ENCODE measurements at places on chromosomes 4 and X.
A peak's percentile ranks its signal among the peaks of the same experiment; 100 is the strongest.

DNA sequence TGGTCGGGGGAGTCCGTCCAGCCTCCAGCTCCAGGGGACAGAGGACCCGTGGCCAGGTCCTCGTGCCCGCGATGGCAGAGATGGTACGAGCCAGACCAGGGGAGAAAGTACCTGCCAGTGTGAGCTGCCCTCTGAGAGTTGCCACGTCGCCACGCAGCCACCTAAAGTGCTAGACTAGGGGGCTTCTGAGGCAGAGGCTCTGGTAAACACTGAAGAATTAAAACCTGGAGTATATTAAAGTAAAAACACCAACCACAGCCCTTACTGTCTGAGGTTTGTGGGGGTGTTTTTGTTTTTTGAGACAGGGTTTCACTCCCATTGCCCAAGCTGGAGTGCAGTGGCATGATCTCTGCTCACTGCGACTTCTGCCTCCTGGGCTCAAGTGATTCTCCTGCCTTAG, 60.1 kb upstream of the SORCS2 start:
- DNase-seq: no peak

DNA sequence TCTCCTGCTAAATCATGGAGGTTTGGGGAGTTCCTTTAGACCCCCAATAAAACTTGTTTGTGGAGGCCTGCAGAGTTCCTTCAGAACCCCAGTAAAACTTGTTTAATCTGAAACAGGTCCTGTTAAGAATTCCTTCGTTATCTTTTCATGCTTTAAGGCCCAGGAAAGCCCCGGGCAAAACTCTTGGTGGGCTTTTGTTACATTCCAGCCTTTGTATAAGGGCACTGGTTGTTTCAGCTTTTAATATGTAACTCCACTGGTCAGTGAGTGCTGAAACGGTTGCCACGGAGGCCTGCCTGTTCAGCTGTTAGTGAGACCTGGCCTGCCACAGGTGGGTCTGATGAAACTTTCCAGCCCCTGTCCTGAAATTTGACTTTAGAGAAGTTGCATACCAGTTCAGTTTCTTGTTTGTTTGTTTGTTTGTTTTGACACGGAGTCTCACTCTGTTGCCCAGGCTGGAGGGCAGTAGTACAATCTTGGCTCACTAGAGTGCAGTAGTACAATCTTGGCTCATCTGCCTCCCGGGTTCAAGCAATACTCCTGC, 12.4 kb upstream of the DHRSX start:
- no peak for DNase-seq

- no peak for DNase-seq
These were observed 1.1 kb upstream of the KLHL13 start for GRCh38 chrX:118117741-118118140.

DNA sequence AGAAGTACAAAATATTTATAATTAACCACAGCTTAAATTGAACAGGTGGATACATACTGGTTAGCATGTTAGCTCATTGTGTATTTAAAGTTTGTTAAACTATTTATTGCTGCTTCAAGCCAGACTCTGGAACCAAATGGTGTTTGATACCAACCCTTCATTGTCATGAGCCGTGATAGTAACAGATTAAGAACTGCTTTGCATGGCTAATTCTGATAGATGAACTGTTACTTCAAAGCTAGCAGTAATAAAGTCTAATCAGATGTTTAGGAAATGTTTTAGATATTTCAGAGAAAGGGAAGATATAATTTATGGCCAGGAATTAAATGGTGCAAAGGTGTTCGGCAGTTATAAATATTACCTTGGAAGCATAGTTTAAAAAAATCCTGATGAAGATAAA, 676.1 kb upstream of the ATOH1 start:
- DNase-seq: no peak

DNA sequence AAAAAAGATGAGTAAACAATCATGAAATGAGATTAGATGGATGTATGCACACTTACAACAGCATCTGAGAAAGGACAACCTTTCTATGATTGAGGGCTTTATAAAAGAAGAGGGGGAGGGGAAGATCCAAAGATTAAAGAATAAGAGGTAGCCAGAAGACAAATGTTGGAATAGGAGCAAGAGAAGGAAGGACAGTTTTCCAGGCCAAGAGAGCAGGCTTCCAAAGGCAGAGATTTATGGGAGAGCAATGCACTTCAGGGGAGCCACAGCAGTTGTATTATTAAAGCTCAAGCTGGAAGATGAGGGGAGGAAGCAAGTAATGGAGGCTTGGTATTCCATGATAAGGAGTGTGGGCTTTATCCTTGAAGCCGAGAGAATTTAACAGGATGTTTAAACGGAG, 110.3 kb upstream of the PTPN13 start:
- DNase-seq: no peak

GRCh38 chrX:136259543-136259942, 8.3 kb upstream of the MAP7D3 start:
- peak; percentile 19 for DNase-seq

- DNase-seq: peak; percentile 4
These were observed 395 bp downstream of the RAB28 start for GRCh38 chr4:13483768-13484121.

GRCh38 chrX:30008031-30008430, 207.3 kb upstream of the MAGEB2 start:
- no peak for DNase-seq

GRCh38 chrX:43522582-43522981, 133.5 kb upstream of the MAOA start:
- no peak for DNase-seq

- no peak for DNase-seq
These were observed 24.9 kb upstream of the C1QTNF7 start for GRCh38 chr4:15402974-15403373.

GRCh38 chrX:129932821-129933321, 26.9 kb downstream of the UTP14A start:
- DNase-seq: no peak

DNA sequence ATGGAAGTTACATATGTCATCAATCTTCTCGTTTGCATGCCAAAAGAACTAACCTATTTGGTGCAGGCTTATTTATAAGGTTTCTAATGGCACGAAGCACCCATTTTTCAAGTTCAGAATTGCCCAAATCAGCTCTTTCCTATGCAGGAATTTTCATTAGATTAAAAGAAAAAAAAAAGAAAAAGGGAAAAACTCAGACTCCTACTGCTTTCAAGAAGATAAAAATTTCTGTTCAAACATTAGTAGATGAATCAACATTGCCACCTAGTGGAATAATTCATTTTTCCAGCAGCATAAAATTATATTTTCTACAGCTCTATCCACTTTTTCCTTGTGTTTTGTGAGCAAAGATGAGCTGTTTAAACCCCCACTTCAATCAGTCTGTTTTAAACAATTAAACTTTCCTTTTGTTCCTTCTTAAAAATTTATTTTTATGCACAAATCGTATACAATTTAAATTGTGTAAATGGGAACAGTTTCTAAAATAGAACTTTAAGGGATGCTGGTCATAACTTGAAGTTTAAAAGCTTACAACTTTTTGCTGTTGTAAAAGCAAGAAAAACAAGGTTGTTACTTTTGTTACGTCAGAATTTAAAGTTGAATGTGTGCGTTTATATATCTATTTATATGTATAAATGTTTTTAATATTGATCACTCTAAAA, 309.9 kb downstream of the ARAP2 start:
- DNase-seq: peak; percentile 13

DNA sequence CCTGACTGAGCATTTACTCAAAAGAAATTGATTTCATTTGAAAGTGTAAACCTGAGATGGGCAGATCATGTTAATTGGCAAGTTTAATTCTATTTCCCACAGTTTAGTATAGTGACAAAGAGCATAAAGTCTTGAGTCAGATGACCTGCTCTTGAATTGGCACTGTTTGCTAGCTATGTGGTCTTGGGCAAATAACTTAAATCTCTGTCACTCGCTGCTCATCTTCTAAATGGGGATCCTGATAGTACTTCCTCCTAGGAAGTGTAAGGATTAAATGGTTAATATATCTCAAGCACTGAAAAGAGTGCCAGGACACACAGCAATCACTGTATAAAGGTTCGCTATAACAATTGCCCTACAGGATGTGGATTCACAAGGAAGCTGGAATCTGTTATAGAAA, 242.8 kb upstream of the JADE1 start:
- DNase-seq: no peak

DNA sequence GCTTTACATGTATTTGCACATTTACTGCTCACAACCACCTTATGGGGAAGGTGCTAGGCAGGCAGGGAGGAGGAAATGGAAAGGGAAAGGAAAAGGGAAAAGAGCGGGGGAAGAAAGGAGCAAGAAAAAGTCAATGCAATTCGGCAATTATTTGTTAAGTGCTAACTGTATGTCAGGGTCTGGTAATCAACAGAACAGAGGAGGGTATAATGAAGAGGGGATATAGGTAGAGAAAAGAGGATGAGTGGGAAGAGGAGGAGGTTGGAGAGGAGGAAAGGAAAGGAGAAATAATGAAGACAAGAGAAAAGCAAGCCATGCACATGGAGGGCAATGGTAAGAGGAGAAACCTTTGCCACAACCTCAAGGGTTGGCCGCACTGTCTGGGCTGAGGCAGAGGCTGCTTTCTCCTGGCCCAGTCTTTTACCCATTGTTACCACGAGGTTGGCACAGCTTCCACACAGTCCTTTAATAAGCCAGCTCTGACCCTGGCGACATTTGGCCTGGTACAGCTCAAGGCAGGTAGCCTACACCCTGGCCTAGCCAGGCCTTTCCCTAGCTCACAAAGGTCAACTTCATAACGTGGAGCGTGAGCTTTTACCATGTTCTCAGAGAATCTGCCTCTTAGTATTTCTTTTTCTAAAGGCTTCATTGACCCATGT, 836 bp downstream of the BTK start:
- DNase-seq: no peak

DNA sequence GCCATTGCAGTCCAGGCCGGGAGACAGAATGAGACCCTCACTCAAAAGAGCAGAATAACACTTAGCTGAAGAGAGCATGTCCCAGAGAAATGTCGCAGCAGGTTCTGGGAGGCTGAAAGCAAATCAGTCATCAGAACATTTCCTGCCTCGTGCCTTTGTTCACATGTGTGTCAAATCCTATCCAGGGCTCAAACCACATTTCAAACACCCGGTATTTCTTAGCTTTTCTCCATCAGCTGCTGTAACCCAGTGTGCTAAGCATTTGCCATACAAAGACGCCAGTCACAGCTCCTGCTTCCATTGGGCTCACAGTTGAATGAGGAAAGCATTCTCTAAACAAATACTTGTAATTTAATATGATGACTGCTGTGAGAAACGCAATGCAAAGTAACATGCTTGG, 6.0 kb downstream of the PALLD start:
- DNase-seq: no peak

DNA sequence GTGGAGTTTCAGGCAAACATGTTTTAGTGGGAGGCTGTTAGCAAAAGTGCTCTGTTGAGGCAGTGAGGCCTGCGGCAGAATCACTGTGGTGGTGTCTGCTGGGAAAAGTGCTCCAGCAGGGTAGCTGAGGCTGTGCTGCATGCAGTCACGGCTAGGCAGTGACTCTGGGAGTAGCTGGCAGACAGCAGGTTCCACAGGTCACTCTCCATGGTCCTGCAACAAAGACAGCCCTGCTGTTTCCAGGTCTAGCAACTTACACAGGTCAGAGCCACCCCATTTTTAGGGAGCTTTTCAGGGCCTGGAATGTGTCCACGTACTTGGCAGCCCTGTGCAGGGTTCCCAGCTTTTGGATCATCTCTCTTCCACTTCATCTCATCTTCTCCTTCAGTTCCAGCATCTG, 184.3 kb downstream of the NAA11 start:
- no peak for DNase-seq

- DNase-seq: no peak
These were observed 2.9 kb upstream of the RBBP7 start for GRCh38 chrX:16873106-16873505.

- no peak for DNase-seq
These were observed 289.5 kb downstream of the USP46 start for GRCh38 chr4:52369649-52370048.

DNA sequence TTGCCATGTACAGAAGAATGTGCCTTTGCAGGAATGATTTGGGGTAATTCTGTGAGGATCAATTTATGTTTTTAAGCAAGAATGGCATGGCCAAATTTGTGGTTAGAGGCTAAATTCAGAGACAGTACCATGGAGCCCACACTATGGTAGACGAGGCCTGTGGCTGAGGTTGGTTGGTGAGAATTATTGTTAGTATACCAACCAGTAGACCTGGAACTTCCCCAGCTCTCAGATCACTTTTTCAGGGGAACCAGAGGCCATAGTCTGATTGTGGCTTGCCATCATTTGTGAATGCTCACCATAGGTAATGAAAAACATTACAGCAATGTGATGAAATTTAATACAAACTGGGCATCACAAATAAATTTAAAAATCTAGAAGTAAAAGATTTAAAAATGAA, 56.3 kb downstream of the SHISA3 start:
- no peak for DNase-seq

GRCh38 chr4:166594326-166594946, 639.9 kb downstream of the SPOCK3 start:
- DNase-seq: no peak

DNA sequence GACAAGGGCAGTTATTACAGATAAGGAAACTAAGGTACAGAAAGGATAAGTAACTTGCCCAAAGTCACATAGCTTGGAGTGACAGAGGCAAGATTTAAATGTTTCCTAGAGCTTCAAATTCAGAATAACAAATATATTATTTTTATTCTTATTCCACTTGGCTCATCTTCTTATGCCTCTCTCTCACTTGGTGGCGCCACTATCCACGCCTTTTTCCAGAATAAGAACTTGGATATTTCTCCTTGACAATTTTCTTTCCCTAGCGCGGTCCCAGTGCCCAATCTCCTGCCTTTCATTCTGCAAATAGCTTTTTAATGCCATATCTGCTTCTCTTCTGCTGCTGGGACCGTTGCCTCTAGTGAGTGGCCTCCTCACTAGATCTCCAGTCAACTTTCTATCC, 78.5 kb downstream of the MSN start:
- no peak for DNase-seq

DNA sequence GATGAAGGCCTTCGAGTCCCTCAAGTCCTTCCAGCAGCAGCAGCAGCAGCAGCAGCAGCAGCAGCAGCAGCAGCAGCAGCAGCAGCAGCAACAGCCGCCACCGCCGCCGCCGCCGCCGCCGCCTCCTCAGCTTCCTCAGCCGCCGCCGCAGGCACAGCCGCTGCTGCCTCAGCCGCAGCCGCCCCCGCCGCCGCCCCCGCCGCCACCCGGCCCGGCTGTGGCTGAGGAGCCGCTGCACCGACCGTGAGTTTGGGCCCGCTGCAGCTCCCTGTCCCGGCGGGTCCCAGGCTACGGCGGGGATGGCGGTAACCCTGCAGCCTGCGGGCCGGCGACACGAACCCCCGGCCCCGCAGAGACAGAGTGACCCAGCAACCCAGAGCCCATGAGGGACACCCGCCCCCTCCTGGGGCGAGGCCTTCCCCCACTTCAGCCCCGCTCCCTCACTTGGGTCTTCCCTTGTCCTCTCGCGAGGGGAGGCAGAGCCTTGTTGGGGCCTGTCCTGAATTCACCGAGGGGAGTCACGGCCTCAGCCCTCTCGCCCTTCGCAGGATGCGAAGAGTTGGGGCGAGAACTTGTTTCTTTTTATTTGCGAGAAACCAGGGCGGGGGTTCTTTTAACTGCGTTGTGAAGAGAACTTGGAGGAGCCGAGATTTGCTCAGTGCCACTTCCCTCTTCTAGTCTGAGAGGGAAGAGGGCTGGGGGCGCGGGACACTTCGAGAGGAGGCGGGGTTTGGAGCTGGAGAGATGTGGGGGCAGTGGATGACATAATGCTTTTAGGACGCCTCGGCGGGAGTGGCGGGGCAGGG, 568 bp downstream of the HTT start:
- peak; percentile 19 for DNase-seq

GRCh38 chr4:39648213-39648612, 9.5 kb upstream of the SMIM14 start:
- no peak for DNase-seq

GRCh38 chrX:44344194-44344593, 722 bp upstream of the EFHC2 start:
- peak; percentile 50 for DNase-seq

Data from CD4-positive, alpha-beta T cell treated with Interleukin-15 for 4 hours (primary cell).